Ascending aorta (tissue), 2 donors: ENCODE measurements at places on chromosomes 5 and 9.
A peak's percentile ranks its signal among the peaks of the same experiment; 100 is the strongest.

DNA sequence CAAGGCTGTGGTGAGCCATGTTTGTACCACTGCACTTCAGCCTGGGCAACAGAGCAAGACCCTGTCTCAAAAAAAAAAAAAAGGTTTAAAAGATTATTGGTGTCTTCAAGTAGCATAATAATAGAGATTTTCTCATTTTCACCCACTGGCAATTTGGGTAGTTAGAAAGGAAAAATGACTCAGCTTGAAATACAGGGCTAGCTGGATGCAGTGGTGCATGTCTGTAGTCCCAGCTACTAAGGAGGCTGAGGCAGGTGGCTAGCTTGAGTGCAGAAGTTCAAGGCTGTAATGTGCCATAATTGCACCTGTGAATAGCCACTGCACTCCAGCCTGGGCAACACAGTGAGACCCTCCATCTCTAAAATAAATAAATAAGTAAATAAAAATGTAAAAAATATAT lies 111.1 kb downstream of the ARRDC3 start:
- DNase-seq, result no peak

- no peak for DNase-seq
Observed at GRCh38 chr9:89839449-89839848, 234.6 kb downstream of the GADD45G start.

DNA sequence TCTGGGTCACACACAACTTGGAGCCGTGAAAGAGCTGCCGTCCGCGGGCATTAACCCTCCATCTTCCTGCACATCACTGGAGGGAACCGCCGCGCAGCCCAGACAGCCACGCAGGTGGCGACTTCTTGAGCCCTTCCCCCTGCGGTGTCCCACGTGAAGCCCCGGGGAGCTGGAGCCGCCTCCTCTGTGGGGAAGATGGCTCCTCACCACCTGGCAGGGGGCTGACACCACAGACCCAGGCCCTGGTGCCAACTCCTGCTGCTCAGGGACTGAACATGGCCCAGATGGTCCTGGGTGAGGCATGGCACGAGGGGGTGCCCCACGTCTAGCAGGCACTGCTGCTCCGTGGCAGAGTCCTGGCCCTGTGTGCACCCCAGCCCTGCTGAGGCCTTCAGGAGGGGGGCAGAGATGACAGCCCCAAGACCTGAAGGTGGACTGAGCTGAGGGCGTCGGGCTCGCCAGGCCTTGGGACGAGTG lies 38.9 kb downstream of the NDUFS6 start:
- DNase-seq, result no peak

- DNase-seq, result no peak
Observed at GRCh38 chr9:112000743-112001142, 104.1 kb downstream of the UGCG start.

GRCh38 chr5:135545099-135545498 lies 9.3 kb upstream of the NEUROG1 start:
- DNase-seq, result no peak

DNA sequence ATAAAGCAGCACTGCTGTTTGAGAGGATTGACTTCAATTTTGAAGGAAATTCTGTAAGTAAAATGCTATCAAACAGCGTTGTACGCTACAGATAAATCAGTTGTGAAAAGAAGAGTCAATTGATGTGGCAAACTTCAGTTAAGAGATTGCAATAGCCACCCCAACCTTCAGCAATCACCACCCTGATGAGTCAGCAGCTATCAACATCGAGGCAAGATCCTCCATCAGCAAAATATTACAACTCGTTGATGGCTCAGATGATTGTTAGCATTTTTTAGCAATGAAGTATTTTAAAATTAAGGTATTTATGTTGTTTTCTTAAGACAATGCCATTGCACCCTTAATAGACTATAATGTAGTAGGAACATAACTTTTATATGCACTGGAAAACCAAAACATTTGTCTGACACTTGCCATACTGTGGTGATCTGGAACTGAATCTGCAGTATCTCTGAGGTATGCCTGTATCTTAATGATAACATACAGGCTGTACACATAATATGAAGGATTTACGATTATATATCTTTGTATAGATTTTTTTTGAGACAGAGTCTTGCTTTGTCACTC lies 47.5 kb downstream of the VPS13A start:
- DNase-seq, result no peak

DNA sequence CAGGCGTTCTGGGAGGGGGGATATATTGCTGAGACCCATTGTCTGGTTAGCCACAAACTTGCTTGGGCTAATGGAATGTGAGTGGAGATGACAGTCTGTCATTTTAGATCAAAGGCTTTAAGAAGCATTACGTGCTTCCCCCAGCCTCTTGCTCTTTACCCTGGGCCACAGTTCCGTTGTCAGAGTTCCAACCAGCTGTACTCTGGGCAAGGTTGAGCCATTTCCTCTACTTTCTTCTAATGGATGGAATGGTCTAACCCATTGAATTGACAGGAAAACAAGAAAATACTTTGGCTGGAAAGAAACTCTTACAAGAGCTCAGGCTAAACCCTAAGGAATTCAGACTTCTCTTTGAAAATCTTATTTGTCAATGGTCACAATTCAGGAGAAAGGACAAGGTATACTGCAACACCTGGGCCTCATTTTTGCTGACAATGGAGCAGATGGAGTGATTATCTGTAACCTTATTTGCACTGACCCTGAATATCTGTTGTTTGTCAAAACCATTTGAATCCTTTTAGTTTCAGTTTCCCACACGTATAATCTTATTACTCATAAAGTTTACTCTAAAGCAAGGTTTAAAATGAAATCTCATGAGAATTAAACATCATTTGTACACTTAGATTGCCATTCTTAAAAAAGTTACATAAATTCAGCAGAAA lies 231.4 kb downstream of the PDE4D start:
- no peak for DNase-seq

GRCh38 chr9:73210886-73211666 lies 59.4 kb downstream of the ANXA1 start:
- no peak for DNase-seq

- no peak for DNase-seq
Observed at GRCh38 chr9:35790385-35791296, 750 bp upstream of the NPR2 start.

GRCh38 chr5:151718646-151719045 lies 31.9 kb upstream of the SPARC start:
- peak; percentile 67 for DNase-seq

DNA sequence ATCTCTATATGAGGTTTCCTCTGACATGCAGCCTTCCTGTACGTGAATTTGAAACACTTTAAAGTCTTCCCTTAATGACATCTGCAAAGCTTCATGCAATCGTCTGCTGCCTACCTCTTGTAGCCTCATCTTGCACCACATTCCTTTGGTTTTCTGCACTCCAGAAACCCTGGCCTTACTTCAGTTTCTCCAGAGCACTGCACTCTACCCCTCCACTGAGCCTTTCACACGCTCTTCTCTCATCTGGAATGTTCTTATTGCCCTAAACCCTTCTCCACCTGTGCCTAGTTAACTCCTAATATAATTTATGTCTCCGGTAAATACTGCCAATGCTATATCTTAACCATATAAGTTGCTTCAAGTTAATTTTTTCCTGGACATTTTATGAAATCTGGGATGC lies 168.8 kb upstream of the SLC27A6 start:
- no peak for DNase-seq

DNA sequence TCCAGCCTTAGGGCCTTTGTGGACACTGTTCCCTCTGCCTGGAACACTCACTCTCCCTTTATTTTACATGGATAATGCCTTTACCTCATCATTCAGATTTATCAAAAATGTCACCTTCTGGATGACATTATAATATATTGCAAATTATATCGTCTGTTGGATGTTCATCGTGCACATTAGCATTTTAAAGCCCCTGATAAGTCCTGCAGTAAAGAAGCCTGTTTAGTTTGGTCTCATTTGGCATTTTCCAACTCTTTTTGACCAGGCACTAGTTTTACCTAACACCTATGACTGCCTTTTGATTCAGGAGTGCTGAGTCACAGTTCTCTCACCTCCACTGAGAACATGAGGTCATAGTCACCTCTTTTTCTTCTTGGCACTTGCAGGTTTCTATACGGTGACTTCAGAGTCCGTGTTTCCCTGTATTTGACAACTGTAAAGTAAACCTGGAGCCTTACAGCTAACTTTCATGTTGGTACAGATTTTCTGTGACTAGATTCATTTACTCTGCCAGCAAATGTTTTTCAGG lies 57.7 kb upstream of the STC2 start:
- DNase-seq, result no peak

GRCh38 chr9:93090091-93090655 lies 5.8 kb upstream of the CARD19 start:
- peak; percentile 21 for DNase-seq
